Fibroblast of skin of left biceps (primary cell): ENCODE measurements at places on chromosomes 3 and 15.

DNA sequence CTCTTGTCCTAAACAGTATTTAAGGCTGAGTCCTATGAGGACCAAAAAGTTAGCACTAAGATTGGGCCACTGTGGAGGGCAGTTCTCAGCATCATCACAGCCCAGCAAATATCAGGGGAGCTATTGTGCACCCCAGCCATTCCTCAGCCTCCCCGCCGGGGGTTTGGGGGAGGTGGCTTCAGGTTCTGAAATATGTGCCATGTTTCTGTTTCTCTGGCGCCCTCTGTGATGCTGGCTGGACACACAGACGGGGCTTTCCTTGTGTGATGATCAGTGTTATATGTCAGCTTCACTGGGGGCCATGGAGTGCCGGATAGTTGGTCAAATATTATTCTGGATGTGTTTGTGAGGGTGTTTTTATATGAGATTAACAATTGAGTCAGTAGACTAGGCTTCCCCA lies 106.8 kb downstream of the GABRG3 start:
- no peak for DNase-seq

GRCh38 chr3:30640851-30641250 lies 34.5 kb downstream of the TGFBR2 start:
- no peak for DNase-seq

GRCh38 chr15:62363913-62364312 lies 198.8 kb upstream of the C2CD4B start:
- no peak for DNase-seq

- DNase-seq, result no peak
These were observed 58.0 kb upstream of the LRTM1 start for GRCh38 chr3:54985856-54986255.

DNA sequence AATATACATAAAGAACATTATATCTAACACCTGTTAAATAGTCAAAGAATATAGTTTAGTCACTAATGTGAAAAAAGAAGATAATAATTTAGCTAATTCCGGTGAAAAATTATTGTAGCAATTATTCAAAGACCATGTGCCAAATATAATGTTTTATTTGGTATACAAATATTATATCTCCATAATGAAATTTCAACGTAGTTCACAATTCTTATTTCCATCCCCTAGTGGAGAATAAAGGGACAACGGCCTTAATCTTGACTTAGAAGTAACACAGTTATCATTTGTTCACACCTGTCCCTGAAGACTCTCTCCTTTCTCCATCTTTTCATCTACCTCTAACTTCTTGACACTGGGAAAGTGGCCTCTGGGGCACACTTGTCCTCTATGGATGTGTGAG lies 213.4 kb downstream of the ERC2 start:
- no peak for DNase-seq

GRCh38 chr3:108966773-108967172 lies 13.1 kb upstream of the GUCA1C start:
- no peak for DNase-seq

- DNase-seq, result peak; percentile 32
These were observed 172.8 kb downstream of the PLCH1 start for GRCh38 chr3:155572085-155572484.

- DNase-seq, result peak; percentile 60
These were observed 17.0 kb downstream of the TGM5 start for GRCh38 chr15:43249699-43250203.
